Activated T-helper 1 cell treated with Interleukin-2 at 50 U/mL for 16 hours (primary cell): ENCODE measurements at places on chromosomes 2 and 18.
A peak's percentile ranks its signal among the peaks of the same experiment; 100 is the strongest.

DNA sequence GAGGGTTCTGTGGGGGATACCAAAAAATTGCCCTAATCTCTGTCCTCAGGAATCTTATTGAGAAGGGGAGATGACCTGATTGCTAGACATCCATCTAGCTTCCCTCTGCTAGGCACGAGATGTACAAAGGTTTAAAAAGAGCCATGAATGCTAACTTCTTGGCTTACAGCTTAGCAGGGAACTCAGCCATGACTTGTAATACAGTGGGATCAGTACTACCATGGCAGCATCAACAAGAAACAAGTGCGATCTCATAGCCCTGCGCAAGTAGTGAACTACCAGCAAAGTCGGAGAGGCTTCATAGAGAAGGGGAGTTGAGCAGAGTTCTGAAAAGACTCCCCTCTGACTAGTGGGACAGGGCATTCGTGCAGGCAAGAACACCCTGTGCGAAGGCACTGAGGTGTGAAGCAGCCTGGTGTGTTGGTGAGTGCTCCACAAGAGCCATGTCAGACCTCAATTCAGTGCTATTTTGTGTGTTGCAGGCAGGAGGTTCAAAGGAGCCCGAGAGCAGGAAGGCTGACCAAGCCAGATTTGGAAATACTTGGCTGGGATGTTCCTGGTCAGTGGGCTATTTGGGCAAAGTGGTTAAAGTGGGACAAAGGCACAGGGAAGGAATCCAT lies 130.0 kb downstream of the FMNL2 start:
- DNase-seq = no peak

- no peak for DNase-seq
Observed at GRCh38 chr2:181474222-181474881, 17.2 kb downstream of the ITGA4 start.

DNA sequence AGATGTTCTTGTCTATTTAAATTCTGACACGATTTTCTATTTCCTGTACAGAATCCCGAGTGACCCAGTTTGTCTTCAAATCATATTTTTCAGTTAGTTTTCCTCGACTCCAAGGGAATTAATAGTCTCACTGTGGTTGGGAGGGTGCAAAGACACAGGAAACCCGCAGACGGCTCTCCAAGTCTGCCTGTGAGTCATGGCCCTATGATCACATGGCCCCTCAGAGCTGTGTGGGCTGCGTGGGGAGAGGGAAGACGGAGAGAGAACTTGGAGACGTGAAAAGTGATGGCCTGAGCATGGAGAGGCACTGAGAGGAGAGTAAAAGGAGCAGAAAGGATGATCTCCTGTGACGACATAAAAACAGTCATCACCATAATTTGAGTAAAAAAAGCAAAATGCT lies 989.9 kb downstream of the DCDC2C start:
- DNase-seq = no peak

DNA sequence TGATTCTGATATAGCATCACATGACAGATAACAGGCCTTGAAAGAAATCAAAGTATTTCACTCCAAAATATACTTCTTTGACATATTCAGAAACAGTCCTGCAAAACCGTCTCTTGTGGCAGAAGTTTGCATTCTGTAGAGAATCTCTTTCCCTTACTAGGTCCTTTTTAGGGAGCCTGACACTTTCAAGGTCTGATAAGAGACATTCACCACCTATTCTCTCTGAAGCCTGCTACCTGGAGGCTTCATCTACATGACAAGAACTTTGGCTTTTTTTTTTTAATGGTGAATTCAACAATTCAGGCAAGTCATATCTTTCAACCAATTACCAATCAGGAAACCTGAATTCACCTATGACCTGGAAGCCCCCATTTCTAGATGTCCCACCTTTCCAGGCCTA lies 83.8 kb downstream of the CCDC178 start:
- DNase-seq = no peak

DNA sequence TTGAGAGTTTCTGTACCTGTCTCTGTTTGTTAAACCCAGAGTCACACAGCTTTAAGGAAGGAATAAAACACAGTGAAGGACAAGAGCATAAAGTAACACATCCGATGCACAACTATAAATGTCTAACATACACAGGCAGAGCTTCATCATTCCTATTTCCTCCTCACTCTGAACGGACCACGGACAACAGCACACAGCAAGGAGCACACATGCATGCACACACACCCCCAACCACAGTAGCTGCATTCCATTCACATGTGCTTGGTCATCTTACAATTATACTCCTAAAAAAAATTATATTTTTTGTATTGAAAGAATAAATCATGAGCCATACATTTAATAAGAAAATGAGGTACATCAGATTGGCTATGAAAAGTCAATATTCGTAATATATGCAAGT lies 58.3 kb downstream of the ID2 start:
- DNase-seq = no peak

DNA sequence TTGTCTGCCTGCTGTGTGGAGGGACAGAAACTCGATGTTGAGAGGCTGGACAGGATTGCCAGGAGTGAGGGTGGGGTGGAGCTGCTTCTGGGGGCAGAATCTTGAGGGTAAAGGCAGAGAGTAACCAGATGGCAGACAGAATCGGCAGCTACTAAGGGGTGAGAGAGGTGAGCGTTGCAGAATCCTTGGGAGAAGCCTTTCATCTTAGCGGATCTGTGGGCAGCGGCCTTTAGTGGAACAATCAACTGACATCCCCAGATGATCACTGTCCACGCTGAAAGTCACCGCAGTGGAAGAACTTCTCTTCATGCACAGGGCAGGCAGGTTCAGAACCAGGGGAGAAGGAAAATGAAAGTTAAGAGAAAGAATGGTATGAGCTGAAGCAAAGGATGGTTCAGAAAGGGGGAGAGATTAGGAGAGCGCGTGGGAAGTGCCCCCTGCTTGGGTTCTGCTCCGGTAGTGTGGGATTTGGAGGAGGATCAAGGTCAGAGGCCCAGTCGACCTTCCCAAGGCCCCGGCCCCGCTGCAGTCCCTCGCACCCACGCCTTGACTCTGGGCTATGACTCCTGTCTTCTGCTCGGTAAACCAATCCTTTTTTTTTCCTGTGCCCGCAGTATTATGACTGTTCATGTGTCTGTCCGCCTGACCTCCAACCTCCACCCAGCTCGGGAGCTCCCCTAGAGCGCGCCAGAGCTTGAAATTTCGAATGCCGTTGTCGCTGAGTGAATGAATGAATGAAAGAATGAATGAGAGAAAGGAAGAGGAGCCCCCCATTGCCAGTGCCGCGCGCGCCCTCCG lies 584 bp downstream of the BOLA3 start:
- DNase-seq = peak; percentile 2

DNA sequence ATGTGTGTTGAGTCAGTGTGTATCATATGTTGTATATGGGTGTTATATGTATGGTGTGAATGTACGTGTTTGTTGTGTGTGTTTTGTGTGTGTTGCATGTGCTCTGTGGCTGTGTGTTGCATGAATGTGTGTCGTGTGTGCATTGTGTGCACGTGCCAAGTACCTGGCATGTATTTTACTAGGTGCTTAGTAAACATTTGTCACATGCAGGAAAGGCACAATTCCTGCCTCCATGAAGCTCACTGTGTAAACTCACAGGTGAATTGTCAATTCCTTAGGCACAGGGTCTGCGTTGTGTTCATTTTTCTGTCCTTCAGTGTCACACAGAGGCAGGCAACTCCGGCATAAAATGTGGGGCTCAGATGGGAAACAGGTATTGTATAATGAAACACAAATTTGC lies 22.3 kb upstream of the IL1R1 start:
- DNase-seq = no peak

GRCh38 chr2:11920993-11921583 lies 174.7 kb downstream of the LPIN1 start:
- no peak for DNase-seq

- DNase-seq = no peak
Observed at GRCh38 chr2:219344751-219345430, 12.3 kb upstream of the RESP18 start.

DNA sequence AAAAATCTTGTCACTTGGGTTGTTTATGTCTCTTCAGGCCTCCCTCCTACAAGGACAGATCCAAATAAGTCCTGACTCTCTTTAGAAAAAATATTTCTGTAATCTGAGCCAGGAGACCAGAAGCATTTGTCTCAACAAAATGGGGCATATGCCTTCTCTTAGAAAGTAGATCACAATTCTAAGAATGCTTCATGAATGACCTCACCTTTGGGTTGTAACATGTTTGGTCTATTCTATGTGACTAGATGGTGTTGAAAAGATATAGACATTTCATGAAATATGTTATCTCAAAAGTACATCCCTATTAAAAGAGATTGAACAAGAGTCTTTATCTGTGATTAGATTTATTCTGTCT lies 159.0 kb upstream of the SETBP1 start:
- no peak for DNase-seq

DNA sequence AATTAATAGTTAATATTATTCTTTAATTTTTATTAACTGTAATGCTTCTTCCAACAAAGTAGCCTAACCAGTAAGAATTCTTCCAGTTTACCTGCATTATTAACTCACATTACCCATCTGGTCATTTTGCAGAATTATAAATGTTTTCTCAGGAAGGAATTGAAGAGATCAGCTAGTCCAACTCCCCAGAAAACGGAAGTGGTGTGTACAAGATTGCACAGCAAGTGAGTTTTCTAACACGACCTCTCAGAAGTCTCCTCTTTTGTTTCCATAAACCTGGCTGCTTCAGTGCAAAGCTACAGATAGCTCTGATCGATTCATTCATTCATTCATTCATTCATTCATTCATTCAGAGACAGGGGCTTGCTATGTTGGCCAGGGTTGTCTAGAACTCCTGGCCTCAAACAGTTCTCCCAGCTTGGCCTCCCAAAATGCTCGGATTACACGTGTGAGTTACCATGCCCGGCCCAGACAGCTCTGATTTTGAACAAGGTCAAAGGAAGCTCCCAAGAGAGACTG lies 128.8 kb upstream of the REV1 start:
- DNase-seq = no peak

GRCh38 chr2:55025082-55025481 lies 25.2 kb downstream of the RTN4 start:
- DNase-seq = no peak

DNA sequence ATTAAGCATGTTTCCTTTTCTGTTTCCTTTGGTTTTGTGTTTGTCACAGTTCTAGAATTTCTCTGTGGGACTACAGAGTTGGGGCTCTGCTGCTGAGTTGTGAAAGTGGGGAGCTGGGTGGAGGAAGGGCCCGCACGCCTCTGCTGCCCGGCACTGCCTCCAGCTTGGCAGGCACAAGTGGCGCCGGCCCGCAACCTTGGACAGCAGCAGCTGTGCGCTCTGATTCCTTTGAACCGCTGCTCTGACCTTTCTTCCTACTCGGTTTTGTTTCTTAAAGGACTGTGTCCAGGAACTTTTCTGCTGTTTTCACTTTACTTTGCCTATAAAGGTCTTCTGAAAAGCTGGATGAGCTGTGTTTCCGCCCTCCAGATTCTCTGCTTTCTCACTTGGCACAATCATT lies 137.6 kb upstream of the ALPP start:
- no peak for DNase-seq

DNA sequence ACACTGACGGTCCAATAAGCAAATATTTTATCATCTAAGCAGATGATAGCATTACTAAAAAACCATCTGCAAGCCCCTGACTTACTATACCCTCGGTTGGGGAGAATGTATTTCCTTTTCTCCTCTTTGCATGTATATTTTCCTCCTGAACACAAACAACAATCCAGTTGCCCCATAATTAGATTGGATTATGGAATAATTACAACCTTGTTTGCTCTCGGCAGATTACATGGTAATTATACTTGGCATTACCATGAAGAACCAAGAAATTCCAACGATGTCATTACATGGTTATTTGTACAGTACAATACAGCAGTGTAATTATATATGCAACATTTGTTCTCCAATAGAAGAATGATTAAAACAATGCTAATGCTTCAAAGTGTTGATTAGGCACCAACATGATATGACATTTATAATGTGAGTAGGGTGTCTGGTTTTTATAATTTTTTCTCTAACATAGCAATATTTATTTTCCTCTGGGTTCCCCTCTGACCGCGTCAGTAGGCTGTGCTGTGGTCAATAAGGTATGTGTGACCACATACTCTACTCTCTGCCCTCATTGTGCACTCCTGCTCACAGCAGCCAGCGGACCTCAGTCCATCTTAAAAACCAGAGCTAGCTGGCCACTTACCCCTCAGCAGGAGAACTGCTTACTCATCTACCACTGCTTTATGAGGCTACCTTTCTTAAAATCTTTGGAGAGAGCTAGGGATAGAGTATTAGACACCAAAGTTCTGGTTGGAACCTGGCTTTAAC lies 176.1 kb downstream of the INSIG2 start:
- DNase-seq = no peak

- DNase-seq = no peak
Observed at GRCh38 chr18:77377813-77378212, 128.2 kb downstream of the GALR1 start.

GRCh38 chr2:33215983-33216382 lies 260.5 kb upstream of the RASGRP3 start:
- DNase-seq = no peak

DNA sequence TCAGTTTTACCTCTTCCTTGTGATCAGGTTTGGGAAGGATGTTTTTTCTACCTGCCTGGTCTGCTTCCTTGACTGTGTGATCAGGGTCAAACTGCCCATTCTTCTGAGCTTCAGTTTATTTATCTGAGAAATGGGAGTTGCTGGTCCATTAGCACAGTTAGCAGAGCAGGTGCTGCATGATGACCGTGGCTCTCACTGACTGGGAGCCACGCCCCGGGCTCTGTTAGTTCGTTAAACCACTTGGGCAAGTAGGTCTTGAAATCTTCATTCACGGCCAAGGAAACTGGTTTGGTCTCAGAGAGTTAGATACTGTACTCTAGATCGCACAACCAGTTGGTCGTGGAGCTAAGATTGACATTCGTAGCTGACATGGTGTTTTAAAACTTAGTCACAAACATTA lies 41.7 kb downstream of the INPP5D start:
- no peak for DNase-seq

DNA sequence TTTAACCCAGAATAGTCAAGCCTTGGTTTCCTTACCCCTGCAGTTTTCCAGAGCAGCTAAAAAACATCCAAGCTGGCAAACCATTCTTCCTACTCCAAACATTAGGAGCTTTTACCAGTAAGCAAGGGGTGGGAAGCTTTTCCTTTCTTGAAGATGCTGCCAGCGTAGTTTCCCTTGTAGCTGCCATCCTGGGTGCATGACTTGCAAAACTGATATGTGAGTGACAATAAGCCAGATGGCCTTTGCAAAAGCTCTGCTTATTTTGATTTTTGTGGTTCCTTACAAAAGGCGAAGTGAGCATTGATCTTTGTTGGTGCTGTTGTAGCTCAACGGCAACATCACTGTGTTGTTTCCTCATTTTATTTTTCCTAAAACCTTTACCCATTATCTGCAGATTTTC lies 138.8 kb downstream of the WDSUB1 start:
- DNase-seq = no peak

DNA sequence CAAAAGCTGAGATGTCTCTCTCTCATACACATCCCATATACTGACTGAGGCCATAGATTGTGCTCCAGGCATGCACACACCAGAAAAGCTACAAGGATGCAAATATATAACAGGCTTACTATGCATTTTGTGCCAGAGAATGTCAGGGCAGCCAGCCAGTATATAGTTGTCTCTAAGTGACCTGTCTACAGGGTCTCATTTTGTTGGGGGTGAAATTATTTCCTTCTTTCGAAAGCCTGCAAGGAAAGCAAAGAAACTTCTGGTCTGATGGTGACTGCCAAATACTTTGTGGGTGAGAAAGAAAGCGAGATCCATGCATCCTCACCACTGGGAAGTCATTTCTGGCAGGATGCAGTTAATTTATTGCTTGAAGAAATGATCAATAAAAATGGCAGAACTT lies 70.2 kb downstream of the CDCA7 start:
- no peak for DNase-seq
